NCI-H69 (cell line): ENCODE measurements at places on chromosomes 11 and 22.

DNA sequence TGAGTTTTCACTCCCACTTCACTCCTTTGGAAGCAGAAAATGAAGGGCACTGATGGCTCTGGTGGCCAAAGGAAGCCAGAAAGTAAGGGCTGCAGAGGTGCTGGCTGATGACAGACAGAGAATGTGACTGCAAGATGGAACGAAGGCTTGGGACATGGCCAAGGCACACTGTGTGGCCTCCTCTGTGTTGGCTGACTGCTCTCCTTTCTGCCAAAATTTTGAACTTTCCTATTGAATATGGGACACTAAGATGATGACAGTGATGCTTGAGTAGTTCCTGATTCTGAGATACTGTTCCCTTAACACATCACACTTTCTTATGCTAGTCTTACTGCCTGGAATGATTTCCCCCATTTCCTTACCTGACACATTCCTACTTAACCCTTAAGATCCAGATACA is 156.4 kb downstream of the SWAP70 start:
- peak; percentile 21 for DNase-seq

- DNase-seq = no peak
Observed at GRCh38 chr11:64507832-64508375, 83.1 kb upstream of the SLC22A12 start.

GRCh38 chr11:71537537-71537936 is 288 bp upstream of the KRTAP5-8 start:
- no peak for DNase-seq

DNA sequence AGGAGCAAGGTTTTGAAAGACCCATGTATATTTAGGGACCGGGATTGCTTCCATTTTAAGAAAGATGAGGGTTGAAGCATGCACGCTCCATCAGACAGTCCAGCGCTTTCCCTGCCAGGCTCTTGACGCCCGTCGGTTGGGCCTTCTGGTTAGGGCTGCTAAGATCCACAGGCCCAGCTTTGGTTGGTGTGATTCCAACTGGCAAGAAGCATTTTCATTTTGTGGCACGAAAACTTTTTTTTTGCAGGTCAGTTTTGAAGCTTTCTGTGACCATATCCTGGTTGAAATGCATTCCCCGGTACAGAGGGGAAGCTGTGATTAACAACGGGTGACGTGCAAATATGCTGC is 34.3 kb upstream of the MPPED1 start:
- DNase-seq = no peak
